ENCODE measurements at places on chromosomes 16 and 17.

DNA sequence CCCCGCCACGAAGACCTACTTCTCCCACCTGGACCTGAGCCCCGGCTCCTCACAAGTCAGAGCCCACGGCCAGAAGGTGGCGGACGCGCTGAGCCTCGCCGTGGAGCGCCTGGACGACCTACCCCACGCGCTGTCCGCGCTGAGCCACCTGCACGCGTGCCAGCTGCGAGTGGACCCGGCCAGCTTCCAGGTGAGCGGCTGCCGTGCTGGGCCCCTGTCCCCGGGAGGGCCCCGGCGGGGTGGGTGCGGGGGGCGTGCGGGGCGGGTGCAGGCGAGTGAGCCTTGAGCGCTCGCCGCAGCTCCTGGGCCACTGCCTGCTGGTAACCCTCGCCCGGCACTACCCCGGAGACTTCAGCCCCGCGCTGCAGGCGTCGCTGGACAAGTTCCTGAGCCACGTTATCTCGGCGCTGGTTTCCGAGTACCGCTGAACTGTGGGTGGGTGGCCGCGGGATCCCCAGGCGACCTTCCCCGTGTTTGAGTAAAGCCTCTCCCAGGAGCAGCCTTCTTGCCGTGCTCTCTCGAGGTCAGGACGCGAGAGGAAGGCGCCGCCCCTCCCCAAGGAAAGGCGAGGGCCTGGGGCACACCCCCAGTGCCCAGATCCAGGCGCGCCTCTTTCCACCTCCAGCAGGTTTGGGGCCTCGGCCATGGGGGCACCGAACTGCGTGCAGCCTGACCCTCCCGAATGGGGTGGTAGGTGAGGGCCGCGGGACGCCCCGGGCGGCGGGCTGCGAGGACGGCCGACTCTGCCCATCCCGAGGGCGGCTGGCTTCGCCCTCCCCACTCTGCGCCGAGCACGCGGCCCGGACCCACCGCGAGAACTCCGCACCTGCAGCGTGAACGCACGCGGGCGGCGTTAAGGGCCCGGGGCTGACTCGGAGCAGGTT is 664 bp downstream of the HBQ1 start:
- DNase-seq = peak; percentile 30

DNA sequence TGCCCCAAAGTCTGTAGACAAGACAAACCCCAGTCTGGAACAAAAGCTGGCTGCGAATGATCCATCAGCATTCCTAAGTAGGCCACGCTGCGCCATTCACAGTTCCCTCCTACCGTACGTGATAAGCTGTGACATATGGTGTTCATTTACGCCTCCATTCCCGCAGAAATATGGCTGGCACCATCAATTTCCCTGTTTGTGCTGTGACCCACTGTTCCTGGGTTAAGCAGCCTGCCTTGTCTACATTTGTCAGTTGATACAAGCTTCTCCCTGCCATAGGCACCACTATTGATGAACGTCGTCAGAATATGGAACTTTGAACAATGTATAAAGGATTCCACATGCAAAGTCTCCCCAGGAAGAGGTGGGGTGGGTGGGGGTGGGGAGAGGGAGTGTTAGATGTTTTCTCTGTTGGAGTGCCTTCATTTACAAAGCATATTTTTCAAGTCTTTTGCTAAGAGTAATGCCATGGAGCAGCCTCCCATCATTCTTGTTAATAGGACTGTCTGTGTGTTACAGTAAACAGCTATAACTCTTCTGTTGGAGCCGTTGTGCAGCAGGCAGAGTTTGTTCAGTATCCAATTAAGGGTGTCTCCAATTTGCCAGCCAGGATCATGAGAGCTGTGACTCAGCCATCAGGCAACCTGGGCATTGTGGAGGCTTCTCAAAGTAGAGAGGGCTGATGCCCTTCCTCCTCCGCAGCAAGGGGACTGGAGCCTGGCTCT is 294.6 kb downstream of the TMEM114 start:
- no peak for DNase-seq

DNA sequence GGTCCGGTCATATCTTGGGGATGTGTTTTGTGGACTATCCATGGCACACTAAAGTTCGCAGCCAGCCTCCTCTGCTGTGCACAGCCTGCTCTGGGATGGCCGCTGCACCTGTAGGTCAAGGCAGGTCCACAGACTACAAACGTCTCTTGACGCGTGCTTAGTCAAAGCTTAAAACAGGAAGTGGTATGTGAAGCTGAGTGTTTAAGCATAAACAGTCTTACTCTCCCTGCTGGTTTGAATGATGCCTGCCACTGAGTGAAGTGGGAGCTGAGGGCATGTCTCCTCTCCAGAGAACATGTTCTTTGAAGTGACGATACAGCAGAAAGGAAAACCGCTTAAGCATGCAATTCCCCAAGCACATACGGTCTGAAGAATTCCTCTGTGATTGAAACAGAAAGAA is 365.6 kb downstream of the SLC39A11 start:
- DNase-seq = no peak

GRCh38 chr17:73029991-73030390 is 62.5 kb downstream of the SLC39A11 start:
- DNase-seq = no peak

GRCh38 chr17:58232707-58233156 is 5.7 kb upstream of the LPO start:
- DNase-seq = no peak

DNA sequence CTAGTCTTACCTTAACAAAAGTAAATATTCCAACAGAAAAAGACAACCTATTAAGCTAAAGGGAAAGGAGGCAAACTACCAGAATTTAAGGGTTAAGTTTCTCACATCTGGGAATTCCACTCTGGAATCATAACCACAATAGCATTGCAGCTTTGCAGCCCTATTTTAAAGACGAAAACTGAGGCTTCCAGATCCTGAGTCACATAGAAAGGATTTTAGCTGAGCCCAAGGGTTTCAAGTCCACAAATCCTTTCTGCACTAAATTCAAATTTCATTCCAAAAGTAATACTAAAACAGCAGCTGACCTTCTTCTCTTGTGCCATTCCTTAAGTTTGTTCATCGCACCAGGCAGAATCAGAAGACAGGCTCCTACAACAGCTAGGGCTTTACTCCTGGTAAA is 17.8 kb downstream of the XYLT1 start:
- no peak for DNase-seq

DNA sequence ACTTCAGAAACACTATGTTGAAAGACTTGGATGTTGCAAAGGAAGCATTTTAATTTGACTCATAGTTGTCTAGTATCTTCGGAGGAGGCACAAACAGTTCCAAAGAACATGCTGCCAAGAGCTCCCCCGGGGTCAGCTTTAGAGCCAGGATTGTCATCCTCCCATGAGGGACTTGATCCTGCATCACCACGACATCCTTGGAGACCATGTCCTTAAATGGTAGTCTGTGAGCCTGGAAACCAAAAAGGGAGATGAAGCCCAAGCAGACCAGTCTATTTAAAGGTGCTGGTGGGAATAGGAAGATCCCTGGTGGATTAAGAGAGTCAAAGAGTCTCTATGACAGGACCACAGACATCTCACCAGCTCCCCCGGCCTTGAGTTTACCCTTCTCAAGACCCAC is 33.3 kb upstream of the DYNLRB2 start:
- no peak for DNase-seq

GRCh38 chr16:84617041-84617790 is 662 bp downstream of the COTL1 start:
- no peak for DNase-seq

DNA sequence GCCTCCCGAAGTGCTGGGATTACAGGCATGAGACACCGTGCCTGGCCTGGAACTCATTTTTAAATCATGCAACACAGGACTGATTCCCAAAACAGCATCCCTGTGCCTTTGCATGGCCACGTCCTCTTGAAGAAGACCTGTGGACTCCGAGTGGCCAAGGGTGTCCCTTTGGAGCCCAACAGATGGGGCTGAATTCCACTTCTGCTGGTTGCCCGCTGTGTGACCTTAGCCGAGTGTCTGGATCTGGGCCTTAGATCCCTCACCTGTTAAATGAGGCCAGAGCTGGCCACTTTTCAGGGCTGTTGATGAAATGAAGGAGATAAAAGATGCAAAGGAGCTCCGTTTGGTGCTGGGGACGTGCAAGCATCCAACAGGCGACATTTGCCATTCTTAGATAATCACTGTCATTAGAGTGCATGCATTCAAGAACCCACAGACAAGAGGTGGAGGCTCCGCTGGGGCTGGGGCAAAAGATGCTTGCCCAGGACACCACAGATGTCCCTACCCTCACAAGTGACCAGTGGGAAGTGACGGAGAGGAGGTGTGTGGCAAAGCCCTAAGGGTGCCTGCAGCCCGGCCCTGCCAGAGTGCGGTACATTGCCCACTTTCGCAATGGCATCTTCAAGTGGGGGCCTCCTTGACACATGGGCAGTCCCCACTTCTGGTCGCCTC is 354.1 kb upstream of the TNRC6C start:
- no peak for DNase-seq

GRCh38 chr17:12955521-12955920 is 62.3 kb downstream of the ELAC2 start:
- no peak for DNase-seq

- DNase-seq = no peak
Measured at GRCh38 chr17:63126607-63127006, 160.6 kb downstream of the TANC2 start.

- DNase-seq = no peak
Measured at GRCh38 chr17:8741771-8742170, 2.9 kb downstream of the CCDC42 start.

DNA sequence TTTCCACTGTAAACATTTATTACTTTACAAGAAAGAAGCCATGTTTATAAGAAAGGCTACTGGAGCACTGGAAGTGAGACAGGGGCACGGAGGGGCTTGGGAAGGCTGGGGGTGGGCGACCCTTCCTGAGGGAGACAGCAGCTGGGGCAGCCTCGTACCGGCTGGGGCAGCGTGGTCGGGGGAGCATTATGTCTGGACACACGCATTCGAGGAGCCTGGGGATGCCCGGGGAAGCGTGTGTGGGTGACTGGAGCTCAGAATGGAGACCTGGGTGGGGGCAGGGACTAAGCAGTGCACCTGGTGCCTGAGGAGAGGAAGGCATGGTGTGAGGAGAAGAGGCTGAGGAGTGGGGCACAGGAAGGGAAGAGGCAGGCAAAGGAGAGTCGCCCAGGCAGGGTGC is 64.5 kb downstream of the SRCIN1 start:
- DNase-seq = no peak

DNA sequence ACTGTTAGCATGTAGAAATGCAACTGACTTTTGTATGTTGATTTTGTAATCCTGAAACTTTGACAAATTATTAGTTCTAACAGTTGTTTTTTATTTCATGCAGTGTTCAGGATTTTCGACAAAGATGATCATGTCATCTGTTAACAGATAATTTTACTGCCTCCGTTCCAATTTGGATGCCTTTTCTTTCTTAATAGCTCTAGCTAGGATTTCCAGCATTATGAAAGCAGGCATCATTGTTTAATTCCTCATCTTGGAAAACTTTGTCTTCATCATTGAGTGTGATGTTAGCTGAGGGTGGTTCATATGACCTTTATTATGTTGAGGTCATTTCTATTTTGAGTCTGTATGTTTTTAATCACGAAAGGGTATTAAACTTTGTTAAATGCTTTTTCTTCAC is 31.9 kb downstream of the RMI2 start:
- no peak for DNase-seq

- no peak for DNase-seq
Measured at GRCh38 chr17:49991409-49991808, 3.6 kb downstream of the DLX3 start.

DNA sequence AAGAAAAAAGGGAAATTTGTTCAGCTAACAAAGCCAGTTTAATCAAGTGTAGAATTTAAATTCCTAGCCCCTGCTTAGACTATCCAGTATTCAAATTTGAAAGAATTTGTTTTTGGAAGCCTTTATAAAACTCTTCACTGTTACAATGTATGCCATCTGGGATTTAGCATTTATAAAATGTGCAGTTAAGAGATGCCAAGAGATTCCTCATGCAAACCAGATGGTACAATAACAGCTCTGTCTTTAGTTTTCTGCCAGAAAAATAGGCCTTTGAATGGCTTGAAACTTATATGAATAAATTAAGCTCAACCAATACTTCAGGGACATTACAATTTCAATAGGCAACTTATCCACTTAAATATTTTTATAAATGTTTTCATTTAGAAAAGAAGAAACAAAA is 6.8 kb upstream of the ANKS4B start:
- DNase-seq = no peak

DNA sequence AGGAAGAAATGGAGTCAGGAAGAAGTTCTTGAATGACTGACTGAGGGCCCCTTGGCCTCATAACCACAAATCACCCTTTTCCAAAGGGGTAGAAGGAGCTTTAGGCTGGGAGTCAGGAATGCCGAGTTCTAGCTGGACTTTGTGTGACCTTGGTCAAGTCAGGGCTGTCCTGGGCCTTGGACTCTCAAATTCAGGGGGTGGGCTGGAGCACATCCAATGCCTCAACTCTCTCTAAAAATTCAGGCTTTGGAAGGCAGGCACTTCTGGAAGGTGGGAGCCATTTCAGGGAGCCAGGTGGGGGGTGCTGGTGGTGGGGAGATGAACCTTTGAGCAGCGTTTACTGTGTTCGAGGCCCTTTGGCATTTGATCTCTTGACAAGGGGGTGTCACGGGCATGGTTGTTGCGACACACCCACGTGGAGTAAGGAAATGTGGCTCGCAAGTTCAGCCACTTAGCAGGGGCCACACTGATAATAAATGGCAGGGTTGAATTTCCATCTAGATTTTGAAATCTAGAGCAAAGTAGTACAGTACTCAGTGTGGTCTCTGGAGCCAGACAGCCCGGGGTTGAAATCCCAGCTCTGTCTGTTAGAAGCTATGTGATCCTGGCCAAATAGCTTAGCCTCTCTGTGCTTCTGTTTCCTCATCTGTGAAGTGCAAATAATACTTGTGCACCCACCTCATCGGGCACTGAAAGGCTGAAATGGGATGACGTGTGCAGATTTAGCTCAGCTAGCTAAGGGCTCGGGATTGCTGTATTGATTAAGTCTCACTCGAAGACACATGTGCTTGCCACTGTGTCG is 47.1 kb upstream of the CIBAR2 start:
- DNase-seq = no peak

- no peak for DNase-seq
Measured at GRCh38 chr17:28920201-28920600, 17.3 kb upstream of the DHRS13 start.

- no peak for DNase-seq
Measured at GRCh38 chr16:58035356-58036170, 10.0 kb downstream of the MMP15 start.

DNA sequence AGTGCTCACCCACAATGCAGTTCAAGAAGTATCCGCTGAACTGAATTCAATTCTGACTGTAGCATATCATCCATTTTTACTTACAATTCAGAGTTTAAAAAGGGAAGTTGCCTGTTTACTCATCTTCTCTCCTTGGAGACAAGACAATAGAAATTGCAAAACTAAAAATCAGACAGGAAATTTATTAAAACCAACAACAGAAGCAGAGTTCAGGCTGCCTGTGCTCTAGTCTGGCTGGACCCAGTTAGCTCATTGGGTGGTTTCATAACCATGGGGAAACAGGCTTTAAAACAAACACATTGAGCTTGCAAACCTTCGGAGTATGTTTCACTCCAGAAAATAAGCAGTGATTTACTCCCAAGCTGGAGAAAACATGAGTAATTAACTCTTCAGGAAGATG is 321.4 kb downstream of the GRIN2A start:
- no peak for DNase-seq
